Fibroblast of lung (primary cell): ENCODE measurements at places on chromosomes 16 and 17.

DNA sequence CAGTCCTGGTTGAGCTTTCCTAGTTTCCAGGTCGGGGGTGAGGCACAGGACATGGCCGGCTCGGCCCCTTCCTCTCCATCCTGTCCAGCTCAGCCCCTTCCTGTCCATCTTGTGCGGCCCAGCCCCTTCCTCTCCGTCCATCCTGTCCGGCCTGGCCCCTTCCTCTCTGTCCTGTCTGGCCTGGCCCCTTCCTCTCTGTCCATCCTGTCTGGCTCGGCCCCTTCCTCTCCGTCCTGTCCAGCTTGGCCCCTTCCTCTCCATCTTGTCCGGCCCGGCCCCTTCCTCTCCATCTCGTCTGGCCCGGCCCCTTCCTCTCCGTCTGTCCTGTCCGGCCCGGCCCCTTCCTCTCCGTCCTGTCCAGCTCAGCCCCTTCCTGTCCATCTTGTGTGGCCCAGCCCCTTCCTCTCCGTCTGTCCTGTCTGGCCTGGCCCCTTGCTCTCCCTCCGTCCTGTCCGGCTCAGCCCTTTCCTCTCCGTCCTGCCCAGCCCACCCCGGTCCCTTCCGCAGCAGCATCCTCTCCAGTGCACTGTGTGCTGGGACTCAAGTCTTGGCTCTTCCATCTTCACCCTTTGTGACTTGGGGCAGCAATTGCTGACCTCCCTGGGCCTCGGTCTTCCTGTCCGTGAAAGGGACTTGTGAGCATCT is 5.5 kb upstream of the ZNF750 start:
- no peak overlapping the region for H3K27ac ChIP-seq

DNA sequence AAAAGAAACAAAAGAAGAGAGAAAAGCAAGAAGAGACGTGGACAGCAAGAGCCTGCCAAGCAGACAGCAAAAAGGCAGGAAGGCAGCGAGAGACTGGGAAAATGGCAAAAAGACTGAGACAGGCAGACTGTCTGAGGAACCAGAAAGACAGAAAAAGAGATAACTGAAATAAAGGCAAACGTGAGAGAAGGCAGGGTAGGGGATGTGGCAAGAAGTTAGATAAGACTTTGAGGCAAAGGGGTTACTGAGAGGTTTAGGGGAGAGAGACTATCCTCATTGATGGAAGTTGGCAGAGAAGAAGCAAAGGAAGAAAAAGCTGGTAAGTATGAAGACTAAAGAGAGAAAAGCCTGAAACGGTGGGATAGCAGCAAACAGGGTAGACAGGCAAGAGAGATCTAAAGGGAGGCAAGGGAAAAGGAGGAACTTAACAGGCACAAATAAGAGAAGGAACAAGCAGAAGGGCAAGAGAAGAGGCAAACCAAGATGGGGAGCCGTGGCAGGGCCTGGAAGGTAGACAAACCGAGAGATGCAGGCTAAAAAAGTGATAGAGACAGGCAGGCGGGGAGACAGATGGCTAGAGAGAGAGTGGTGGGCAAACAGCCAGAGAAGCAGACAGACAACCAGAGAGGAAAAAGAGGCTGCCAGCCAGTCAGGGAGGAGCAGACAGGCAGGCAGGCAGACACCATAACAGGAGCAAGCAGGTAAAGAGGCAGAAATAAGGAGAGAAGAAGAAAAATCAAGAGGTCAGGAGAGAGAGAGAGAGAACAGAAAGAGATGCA is 7.1 kb upstream of the CHD3 start:
- no peak overlapping the region for H3K4me3 ChIP-seq
- H3K4me1 ChIP-seq, result no peaks in the 10 kb centered on the region
- no peak for DNase-seq
- no peak overlapping the region for H3K27ac ChIP-seq
- H3K36me3 ChIP-seq, result peaks cover 2% of the 10 kb centered on the region
- no peaks in the 10 kb centered on the region for H3K27me3 ChIP-seq

DNA sequence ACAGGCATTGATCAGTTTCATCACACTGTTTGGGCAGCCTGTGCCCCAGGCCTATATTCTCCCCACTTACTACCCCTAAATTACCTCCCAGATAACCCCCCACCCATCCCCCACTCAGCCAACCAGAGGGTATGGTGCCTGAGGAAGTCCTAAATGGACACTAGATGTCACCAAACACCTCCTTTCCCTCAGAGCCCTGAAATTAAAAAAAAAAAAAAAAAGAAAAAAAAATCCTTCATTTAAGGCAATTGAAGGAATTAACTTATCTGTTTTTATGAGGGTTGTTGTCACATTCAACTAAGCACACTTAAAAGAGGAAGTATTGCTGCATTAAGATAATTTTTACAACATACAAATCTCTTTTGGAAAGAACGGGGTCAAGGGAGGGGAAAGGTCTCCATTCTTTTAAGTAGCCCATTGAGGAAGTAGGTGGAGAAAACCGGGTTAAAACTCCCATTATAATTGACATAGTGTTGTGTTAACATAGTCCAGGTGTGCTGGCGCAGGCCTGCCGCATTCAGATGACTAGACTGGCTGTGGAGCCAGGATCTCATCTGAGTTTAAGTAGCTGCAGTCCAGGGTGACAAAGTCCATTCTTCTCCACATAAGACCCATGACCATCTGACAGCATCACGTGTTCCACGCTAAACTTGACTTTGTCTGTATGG is 46.3 kb downstream of the SNX11 start:
- peak; percentile 35 for DNase-seq
- H3K27me3 ChIP-seq, result peaks cover 40% of the 10 kb centered on the region
- H3K27ac ChIP-seq, result no peak overlapping the region
- H3K36me3 ChIP-seq, result no peaks in the 10 kb centered on the region

DNA sequence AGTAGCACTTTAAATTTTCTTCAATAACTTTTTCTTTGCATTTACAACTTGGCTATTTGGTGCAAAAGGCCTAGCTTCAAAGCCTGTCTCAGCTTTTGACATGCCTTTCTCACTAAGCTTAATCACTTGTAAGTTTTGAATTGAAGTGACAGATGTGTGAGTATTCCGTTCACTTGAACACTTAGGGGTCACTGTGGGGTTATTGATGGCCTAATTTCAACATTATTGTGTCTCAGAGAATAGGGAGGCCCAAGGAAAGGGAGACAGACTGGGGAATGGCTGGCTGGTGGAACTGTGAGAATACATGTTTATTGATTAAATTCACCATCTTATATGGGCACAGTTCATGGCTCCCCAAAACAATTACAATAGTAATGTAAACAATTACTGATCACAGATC is 84.1 kb downstream of the TAOK1 start:
- peaks cover 1% of the 10 kb centered on the region for H3K36me3 ChIP-seq
- no peak overlapping the region for H3K27ac ChIP-seq
- no peak overlapping the region for H3K4me3 ChIP-seq

DNA sequence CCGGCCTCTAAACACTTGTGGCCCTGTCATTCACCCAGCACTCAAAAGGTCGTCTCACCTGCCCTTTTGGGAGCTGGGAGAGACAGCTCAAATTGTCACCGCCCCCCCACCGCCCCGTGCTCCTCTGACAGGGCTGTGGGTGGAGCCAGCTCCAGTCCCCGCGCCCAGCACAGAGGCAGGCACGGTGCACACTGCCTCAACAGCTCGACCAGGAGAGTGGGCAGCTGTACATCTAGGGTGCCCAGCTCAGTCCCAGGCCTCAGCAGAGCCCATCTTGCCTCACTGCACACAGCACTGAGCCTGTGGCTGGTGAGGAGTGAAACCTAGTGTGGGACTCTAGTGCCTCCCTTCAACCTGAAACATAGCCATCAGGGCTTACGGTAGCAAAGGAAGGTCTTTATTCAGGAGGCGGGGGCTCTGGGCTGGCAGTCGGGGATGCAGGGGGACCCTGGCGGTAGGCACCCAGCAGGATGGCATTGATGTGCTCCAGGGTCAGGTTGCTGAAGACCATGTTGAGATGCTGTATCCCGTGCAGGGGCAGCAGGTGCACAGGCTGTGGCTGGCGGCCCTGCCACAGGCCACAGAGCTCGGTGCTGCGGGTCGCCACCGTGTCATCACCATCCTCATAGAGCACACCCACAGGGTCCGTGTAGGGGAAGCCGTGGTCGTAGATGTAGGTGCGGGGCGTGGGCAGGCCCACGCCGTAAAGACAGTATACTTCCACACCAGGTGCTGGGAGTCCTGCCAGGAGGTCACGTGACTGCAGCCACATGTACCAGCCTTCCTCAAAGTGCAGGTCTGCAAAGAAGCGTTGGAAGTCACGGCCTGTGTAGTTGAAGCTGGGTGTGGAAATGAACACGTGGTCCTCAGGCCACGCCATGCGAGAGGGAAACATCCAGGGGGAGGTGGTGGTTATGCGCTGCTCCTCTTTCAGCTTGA is 3.1 kb upstream of the PSMB10 start:
- H3K27me3 ChIP-seq, result no peaks in the 10 kb centered on the region
- H3K4me3 ChIP-seq, result no peak overlapping the region
- DNase-seq, result no peak
- H3K27ac ChIP-seq, result no peak overlapping the region

DNA sequence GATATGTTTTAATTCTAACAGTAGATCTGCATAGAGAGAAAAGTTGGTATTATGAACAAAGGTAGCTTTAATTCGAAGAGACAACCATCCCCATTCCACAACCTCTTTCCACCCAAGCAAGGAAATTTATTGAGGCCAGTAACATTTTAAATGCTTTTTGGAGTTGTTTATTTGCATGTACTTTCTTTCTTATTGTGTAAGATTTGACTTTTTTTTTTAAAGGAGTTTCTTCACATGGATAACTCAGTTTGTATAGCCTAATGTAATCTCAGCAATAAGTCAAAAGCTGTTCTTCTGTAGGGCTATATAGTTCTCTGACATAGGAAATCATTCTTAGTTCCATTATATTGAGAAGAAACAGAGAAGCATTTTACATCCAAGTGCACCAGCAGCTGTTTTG is 163.3 kb downstream of the PRKCA start:
- DNase-seq, result no peak
- H3K4me3 ChIP-seq, result no peak overlapping the region
- no peaks in the 10 kb centered on the region for H3K36me3 ChIP-seq
- H3K4me1 ChIP-seq, result peaks cover 50% of the 10 kb centered on the region
- H3K27ac ChIP-seq, result peak overlapping the region; percentile 75
- no peaks in the 10 kb centered on the region for H3K27me3 ChIP-seq

- H3K4me1 ChIP-seq, result no peaks in the 10 kb centered on the region
- H3K4me3 ChIP-seq, result peak within 1 kb of the TSS; percentile 41
- DNase-seq, result no peak
- H3K36me3 ChIP-seq, result no peaks in the 10 kb centered on the region
Measured at GRCh38 chr16:71626018-71626857, at the start of gene MARVELD3. TSS of gene MARVELD3 (plus strand) at chr16:71626184. CDS start at chr16:71626230, 46 bp downstream.
